Hepatocyte (in vitro differentiated cells): ENCODE measurements at places on chromosomes 1 and 21. TPM values are rescaled to one million over a fixed set of nuclear protein-coding genes. Genes with fewer than 3 reads are reported as not detected.

DNA sequence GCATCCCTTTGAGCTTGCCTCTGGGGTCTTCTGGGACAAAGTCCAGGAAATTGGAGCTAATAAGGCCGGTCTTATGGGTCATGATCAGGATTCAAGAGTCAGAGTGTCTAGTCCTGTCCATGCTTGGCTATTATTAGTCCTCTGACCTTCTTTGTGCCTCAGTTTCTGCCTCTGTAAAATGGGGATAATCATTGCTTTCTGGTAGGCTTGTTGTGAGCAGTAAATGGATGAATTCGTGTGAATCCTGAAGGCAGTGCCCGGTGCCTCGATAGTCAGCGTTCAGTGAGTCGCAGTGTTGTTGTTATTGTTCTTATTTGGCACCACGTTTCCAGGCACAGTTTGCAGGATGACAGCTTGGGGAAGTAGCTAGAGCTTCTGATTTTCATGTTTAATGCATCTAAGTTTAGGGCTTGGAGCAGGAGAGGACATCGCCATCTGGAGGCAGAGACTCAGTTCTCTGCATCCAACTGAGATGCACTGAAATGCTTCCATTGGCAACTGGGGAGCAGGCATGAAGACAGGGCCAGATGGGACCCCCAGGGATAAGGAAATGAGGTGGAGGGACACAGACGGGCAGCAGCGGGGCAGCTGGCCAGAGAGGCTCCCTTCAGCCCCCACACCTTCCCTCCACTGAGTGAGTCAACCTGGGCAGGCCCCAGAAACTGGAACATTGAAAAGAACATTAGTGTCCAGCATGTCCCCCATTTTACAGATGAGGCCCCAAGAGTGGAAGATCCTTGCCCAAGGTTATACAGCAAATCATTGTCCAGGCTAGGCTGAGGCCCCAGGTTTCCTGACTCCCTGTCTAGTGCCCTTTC, 160.3 kb downstream of the PTPRU start:
- H3K36me3 ChIP-seq = no peaks in the 10 kb centered on the region
- no peak overlapping the region for H3K4me3 ChIP-seq

DNA sequence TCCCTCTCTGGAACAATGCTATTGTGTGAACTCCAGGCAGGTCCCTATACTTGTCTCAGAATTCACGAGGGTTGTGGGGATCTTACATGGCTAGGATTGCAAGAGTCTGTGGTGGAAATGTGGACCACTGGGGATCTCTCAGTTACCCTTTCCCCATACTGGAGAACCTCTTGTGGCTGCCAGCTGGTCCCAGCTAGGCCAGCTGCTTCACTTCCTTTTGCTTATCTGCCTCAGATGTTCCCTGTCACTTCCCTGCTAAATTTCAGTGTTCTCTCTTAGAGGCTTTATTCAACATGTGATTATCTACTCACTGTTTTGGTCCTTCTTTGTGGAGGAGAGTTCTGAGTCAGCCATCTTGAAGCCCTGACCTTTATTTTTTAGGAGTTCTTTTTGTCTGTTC, 75.9 kb upstream of the SAMD13 start:
- H3K4me1 ChIP-seq = no peaks in the 10 kb centered on the region
- H3K36me3 ChIP-seq = no peaks in the 10 kb centered on the region
- H3K27me3 ChIP-seq = no peaks in the 10 kb centered on the region
- H3K4me3 ChIP-seq = no peak overlapping the region

DNA sequence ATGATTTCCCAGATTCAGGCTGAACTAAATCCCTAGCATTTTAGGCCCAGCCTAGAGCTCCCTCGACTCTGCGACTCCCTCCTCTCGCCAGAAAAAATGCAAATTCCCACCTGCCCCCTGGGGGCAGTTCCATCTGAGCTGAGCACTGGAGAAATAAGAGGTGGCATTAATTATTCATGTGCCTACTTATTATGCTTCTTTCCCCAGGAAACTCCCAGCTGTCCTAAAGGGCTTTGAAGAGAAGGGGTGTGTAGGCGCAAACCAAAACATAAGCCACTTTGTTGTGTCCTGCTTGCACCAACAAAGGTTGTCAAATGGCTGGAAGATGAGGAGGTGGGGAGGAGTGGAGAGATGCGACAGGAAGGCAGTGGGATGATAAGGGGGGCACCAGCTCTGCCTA, 41.4 kb upstream of the GOLT1A start:
- no peak overlapping the region for H3K27ac ChIP-seq
- DNase-seq = no peak
- no peaks in the 10 kb centered on the region for H3K4me1 ChIP-seq

GRCh38 chr1:35769188-35769758, 505 bp downstream of the CLSPN start:
- no peaks in the 10 kb centered on the region for H3K27me3 ChIP-seq
- DNase-seq = peak; percentile 93
- H3K27ac ChIP-seq = peak overlapping the region; percentile 90
- peak overlapping the region; percentile 61 for H3K4me3 ChIP-seq

DNA sequence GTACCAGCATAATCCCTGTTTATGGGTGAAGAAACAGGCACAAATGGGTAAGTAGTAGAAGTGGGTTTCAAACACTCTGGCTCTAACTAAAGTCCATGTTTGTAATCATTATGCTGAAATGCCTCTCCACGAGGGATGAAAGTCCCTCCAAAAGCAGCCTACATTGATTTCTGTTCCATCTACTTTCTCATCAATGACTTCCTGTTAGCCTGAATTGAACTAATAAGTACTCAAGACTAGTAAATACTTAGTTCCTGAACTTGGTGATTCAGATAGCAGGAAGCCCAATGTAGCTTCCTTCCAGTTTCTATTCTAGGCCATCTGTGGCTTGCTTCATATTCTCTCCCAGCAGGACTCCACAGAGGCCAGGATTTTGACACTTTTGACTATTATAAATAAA, 11.3 kb upstream of the BACH1 start:
- no peak for DNase-seq

DNA sequence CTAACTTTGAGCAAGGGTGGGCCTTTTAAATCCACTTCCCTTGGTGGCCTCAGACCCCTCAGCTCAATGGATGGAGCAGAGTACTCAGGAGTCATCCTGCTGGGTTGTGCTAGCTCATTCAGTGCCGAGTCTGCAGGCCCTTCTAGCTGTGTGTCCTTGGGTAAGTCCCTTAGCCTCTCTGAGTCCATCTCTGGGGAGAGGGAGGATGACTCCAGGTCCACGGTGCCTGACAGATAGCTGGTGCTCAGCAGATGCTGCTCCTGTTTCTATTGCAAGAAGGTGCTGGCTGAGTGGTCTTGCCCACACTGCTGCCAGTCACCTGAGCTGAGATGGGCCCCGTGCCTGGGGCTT, 11.0 kb downstream of the LDLRAP1 start:
- H3K4me1 ChIP-seq = peaks cover 7% of the 10 kb centered on the region
- DNase-seq = no peak
- no peak overlapping the region for H3K27ac ChIP-seq
- no peaks in the 10 kb centered on the region for H3K36me3 ChIP-seq

- no peak overlapping the region for H3K4me3 ChIP-seq
- no peaks in the 10 kb centered on the region for H3K4me1 ChIP-seq
- H3K27me3 ChIP-seq = no peaks in the 10 kb centered on the region
Measured at GRCh38 chr1:107677697-107678096, 287.3 kb downstream of the VAV3 start.

DNA sequence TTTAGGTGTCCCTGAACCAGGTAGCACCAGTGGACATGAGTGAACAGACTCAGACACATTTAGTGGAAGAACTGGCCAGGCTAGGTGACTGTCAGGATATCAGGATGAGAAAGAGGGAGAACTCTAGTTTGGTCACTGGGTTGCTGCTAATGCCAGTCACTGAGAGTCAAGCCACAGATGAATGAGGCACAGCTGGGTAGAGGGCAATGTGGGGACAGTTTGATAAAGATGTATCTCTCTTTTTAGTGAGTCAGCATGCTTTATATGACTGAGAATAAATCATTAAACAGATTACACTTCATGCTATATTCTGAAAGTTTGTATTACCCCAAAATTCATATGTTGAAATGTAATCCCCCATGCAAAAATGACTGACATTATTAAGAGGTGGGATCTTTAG, 87.1 kb downstream of the SELENOF start:
- DNase-seq = no peak
- H3K4me1 ChIP-seq = peaks cover 5% of the 10 kb centered on the region
- H3K27me3 ChIP-seq = no peaks in the 10 kb centered on the region
- H3K4me3 ChIP-seq = no peak overlapping the region

DNA sequence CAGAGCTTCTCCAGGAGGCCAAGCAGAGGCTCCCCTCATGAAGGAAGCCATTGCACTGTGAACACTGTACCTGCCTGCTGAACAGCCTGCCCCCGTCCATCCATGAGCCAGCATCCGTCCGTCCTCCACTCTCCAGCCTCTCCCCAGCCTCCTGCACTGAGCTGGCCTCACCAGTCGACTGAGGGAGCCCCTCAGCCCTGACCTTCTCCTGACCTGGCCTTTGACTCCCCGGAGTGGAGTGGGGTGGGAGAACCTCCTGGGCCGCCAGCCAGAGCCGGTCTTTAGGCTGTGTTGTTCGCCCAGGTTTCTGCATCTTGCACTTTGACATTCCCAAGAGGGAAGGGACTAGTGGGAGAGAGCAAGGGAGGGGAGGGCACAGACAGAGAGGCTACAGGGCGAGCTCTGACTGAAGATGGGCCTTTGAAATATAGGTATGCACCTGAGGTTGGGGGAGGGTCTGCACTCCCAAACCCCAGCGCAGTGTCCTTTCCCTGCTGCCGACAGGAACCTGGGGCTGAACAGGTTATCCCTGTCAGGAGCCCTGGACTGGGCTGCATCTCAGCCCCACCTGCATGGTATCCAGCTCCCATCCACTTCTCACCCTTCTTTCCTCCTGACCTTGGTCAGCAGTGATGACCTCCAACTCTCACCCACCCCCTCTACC, 19.1 kb downstream of the CSF1 start:
- no peak overlapping the region for H3K4me3 ChIP-seq
- H3K36me3 ChIP-seq = no peaks in the 10 kb centered on the region
- no peak overlapping the region for H3K27ac ChIP-seq
- no peaks in the 10 kb centered on the region for H3K27me3 ChIP-seq
- peaks cover 31% of the 10 kb centered on the region for H3K4me1 ChIP-seq

GRCh38 chr1:210076620-210077019, 138.6 kb downstream of the SYT14 start:
- no peaks in the 10 kb centered on the region for H3K36me3 ChIP-seq
- H3K27me3 ChIP-seq = no peaks in the 10 kb centered on the region
- DNase-seq = no peak
- no peaks in the 10 kb centered on the region for H3K4me1 ChIP-seq
- no peak overlapping the region for H3K27ac ChIP-seq

DNA sequence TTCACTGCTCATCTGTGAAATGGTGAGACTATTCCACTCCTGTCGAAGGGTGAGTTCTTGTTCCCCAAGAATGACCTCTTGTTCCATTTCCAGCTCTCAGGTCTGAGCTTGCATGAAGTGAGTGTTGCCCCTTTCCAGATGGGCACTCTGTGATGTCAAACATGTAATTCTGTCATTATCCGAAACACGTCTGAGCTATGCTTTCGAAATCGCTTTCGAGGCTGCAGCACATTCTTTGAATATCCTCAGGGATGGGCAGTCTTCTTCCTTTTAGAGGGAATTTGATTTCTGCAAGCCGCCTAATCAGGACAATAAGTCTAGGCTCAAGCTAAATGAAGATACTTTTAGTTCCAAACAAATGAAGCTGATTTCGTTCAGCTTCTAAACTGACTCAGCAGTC, 15.1 kb downstream of the NFASC start:
- no peak overlapping the region for H3K4me3 ChIP-seq
- no peaks in the 10 kb centered on the region for H3K36me3 ChIP-seq
- no peak overlapping the region for H3K27ac ChIP-seq
- H3K27me3 ChIP-seq = peaks cover 27% of the 10 kb centered on the region
- no peaks in the 10 kb centered on the region for H3K4me1 ChIP-seq
- DNase-seq = no peak

DNA sequence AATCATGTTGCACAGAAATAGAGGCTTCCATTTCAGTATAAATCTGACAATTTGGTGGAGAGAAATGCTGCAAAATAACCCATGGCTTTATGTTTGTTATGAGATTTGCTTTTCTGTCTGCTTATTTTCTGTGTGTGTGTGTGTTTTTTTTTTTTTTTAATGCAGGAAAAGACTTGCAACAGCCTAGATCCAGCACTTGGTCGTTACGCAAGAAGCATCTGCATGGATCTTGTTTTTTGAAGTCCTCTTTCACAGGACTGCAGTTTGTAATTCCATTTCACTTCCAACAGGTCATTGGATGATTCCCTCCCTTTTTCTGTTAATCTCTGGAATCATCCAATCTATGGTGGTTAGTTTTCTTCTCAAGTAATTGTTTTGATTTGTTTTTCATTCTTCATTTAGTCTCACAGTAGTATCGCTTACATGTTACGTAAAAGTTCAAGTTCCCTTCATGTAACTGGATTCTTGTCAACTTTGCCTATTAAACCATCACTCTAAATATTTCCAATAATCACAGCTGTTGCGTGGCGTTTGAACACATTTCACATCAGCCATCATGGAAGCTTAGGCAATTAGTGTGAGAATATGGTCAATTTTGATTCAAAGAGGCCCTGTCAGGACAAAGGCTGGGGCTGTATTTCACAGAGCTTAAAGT, 312.9 kb downstream of the NFIA start:
- H3K4me3 ChIP-seq = no peak overlapping the region
- no peaks in the 10 kb centered on the region for H3K36me3 ChIP-seq
- no peak for DNase-seq
- H3K27ac ChIP-seq = no peak overlapping the region
- H3K27me3 ChIP-seq = no peaks in the 10 kb centered on the region

DNA sequence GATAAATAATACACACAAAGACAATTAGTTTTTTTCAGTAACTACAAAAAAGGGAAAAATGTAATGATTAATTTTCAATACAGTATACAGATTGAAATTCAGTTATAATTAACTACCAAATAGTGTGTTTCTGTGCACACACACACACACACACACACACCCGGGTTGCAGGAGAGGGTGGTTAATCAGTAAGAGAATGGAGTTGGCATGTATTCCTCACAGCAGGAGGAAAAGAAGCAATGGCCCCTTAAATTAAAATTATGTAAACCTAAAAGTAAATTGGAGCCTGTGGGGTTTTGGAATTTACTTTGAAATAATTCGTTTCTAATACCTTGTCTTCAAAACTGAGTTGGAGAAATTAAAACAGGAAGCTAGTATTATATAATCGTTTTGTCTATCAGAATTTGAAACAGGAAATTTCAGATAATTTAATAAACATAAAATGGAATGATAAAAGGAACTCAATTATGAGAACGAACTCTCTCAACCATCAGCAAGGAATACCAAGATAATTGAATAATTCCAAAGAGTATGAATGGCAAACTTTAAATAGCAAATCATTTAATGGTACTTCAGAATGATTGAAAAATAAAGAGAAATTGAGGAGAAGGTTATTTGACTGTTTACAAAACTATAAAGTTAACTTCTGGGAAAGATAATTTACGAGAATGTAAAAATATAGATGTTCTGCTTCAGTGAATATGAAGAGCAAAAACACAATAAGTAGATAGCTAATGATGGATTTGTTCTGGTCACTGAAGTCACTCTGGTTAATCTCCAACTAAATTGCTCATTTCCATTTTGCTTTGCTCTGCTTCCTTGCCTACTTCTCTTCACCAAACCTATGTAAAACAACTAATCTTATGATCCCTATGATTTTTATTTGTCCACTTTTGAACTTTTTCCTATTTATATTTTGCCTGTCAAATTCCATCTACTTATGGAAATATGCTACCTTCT, 547.9 kb upstream of the ZP4 start:
- H3K4me3 ChIP-seq = no peak overlapping the region
- H3K36me3 ChIP-seq = no peaks in the 10 kb centered on the region
- H3K27ac ChIP-seq = no peak overlapping the region
- no peaks in the 10 kb centered on the region for H3K27me3 ChIP-seq
- H3K4me1 ChIP-seq = no peaks in the 10 kb centered on the region

The OXCT2 gene
- 0.60 and 1.8 TPM in 2 replicates for total RNA-seq

The CALML6 gene
- total RNA-seq = 0.53 TPM in 1 of 2 replicates, not detected in the other

The ELAPOR1 gene
- 2.5 and 3.0 TPM in 2 replicates for total RNA-seq

The SPRR3 gene
- total RNA-seq = not detected in 2 replicates

The RGS7 gene
- total RNA-seq = 0.73 and 1.1 TPM in 2 replicates

The APOBEC4 gene
- total RNA-seq = 0.37 TPM in 1 of 2 replicates, not detected in the other

The TCEA3 gene
- total RNA-seq = 30.2 and 30.8 TPM in 2 replicates
